ENCODE measurements at places on chromosomes 2 and 18.

DNA sequence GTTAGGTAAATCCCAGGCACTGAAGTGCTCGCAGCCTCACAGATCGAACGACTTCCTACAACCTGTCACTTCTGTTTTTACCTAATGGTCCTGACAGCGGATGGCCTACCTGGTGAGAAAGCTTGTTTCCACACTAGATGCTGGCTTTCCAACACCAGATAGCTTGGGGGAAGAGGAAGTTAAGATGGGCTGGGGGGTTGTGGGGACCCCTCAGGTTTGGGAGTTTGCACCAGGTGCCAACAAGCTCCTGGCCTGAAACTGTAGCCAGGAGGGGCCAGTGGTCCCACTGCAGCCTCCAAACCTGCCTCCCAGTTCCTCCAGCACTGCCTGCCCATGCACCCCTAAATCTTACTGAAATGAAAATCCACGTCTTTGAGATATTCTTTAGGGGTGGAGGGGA, 3.9 kb downstream of the TMEM185B start:
- DNase-seq, result no peak

DNA sequence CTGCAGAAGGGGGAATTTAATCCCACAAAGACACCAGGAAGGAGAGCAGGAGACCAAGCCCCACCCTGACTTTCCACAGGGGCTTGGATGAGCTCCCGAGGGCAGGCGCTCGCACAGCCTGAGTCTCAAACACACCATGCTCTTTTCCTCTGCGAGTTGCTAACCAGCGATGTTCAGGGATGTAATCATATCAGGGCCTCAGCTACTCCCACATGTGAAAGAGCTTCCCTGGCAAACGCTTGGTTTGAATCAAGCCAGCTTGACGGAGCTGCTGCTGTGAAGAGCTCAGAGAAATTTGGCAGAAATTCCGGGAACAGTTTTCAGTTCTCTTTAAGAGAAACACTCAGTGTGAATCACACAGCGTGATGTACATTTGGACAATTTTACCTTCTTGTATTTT, 385.8 kb downstream of the GALR1 start:
- DNase-seq, result no peak

- DNase-seq, result no peak
Measured at GRCh38 chr2:39118786-39119499, 1.9 kb downstream of the SOS1 start.

DNA sequence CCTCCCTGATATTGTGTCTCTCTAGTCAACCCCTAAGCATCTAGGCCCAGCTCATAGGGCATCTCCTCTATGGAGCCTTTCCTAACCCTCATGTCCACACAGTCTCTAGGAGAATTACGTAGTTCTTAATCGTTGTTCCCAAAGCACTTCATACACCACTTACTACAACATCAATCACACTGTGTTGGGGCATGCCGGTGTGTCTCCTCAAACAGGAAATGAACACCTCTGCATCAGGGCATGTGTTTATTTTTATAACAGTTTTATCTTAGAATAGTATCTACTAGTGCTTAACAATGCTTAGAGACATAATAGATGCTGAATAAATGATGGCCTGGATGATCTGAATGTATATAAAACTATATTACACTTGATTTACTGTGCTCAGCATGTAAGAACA, 19.7 kb downstream of the CYP1B1 start:
- DNase-seq, result no peak

DNA sequence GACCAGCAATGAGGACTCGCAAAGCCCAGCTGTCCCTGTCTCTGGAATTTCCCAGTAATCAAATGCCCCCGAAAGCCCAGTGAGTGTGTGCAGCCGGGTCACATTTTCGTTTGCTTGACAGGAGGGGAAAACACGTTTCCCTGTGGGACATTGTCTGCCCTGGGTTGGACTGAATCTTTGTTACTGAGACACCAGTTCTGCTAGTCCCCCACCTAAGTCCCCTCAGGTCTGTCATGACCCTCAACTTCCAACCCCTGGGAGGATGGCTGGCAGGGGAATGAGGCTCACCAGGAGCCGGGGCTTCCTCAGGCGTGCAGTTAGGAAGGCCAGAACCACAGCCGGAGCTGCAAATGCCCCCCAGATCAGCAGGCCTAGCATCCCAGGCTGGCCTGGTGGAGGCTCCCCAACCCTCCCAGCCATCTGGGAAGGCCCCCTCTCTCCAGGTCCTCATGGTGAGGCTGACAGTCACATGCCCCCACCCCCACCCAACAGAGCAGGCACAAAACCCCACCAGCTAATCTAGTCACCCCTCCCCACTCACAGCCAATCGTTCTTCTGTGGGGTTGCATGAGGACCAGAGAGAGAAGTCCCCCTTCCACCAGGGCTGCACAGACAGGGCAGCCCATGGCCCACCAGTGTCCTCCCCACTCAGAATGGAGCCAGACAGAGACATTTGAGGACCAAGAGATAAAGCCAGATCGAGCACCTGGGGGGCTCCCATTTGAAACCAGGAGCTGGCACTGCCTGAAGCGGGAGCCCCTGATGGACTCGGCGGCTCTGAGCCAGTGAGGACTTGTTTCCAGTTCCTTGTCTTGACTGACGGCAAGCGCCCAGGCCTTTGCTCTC, 33.6 kb downstream of the CYP26B1 start:
- DNase-seq, result no peak

GRCh38 chr2:62576276-62576939, 70.4 kb upstream of the TMEM17 start:
- no peak for DNase-seq

GRCh38 chr2:233822101-233822771, 32.1 kb downstream of the HJURP start:
- no peak for DNase-seq

DNA sequence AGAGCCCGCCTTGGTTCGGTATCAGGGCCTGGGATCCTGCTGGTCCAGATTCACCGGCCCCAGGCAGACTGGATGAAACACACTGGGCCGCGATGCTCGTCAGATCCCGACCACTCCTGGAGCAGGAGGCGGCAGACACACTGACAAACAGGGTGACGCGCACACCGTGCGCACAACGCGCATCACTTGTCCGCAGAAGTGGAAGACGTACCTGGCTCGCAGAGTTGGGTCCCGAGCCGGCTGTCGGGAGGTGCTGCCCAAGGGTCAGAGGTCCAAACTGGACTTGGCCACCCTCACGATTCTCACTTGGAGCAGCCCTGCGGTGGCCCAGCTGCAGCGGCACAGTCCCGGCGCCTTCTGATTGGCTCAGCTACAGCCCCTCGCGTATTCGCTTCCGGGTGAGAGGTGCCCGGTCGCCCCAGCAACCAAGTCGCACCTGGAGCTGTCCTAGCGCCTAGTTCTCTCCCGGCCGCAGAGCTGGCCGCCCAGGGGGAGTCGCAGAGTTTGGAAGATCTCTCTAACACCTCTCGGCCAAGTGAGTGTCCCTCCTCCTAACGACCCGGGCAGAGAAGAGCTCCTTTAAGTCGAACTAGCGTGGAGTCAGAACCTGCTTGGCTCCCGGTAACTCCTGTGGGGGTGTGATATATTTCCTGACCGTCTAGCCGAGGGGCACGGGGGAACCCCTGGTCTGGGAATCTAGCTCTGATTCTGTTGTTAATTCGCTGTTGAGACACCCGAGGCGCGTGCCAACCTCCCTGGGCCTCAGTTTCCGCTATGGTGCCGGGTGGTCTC, at the start of the genes DHX57 and MORN2:
DHX57 (minus strand) TSS at position 359 of the 792 bp plus-strand sequence. CDS start 7,529 bp downstream, outside the sequence.
MORN2 (plus strand) TSS at position 401 of the 792 bp plus-strand sequence.
- peak; percentile 68 for DNase-seq

GRCh38 chr2:73406996-73407395, 21.4 kb downstream of the ALMS1 start:
- DNase-seq, result no peak

- no peak for DNase-seq
Measured at GRCh38 chr2:29311458-29311857, 196.2 kb downstream of the CLIP4 start.

GRCh38 chr2:27306136-27306535, 2.1 kb downstream of the UCN start:
- DNase-seq, result no peak

DNA sequence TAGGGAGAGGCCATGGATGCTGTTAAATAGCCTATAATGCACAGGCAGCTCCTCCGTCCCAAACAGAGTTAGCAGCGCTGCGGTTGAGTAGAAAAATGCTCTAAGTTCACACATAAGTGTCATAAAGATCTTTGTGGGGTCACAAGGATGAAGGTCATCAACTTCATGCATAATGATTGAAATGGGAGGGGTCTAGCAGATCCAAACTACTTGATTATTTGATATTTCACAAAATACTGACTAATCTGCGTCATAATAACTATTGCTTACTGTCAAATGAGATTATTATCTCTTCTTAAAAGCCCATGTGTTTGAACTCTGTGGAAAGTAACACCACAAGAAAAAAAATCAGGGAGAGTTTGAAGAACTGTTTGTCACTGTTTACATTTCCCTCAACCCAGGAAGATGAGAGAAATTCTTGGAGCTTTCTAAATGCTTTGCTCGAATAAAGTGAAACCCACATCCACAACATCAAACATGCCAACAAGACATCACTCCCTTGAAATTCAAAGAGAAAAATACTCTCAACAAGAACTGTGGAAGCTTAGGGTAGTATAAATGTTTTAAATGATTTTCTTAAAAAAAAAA, 50.5 kb upstream of the CREB1 start:
- no peak for DNase-seq

Data from stimulated activated CD4-positive, alpha-beta T cell treated with anti-CD3 and anti-CD28 coated beads, Interleukin-2, amount 100 ng/mL, for 4 hours (primary cell).